Substantia nigra (tissue), 51 donors: ENCODE measurements at places on chromosomes 2 and 18.

DNA sequence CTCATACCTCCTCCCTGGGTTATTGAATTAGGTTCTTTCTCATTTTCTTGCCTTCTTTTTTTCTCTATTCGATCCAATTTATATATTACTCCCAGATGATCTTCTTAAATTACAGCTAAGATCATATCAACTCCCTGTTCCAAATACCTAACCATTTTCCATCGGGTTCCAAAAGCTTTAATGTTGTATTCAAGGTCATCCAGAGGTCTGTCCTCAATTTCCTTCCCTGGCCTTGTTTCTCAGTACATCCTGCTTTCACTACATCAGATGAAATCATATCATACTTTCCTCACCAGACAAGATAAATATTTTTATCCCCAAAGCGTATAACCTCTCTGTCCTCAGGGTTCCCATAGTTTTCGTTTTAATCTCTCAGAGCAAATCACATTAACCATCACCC, 36.3 kb upstream of the GREB1L start:
- no peak for DNase-seq

DNA sequence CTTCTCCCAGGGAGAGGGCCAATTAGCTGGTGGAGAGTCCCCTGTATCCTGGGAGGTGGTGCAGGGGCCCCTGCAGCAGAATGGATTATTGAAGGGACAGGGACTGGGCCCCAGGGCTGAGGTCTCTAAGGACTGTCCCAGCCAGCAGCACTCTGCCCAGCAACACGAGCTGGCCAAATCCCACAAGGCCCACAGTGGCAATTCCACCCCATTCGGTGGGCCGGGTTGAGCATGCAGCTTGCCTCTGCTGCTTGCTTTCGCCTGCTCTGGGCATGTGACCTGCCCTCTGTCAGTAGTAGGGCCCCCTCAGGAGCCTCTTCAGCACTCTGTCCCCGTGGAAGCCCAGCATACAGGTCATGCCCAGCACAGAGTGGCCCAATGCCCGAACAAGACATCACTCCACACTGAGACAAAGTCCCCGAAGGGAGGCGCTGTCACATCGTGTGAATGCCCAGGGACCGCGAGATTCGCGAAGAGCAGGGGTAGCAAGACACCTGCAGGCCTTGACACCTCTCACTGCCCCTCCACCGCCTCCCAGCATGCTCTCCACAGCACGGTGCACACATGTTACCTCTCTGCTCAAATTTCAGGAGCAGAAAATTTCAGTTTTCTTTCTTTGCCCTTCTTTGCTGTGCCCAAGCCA, 65.4 kb downstream of the CRACDL start:
- no peak for DNase-seq

DNA sequence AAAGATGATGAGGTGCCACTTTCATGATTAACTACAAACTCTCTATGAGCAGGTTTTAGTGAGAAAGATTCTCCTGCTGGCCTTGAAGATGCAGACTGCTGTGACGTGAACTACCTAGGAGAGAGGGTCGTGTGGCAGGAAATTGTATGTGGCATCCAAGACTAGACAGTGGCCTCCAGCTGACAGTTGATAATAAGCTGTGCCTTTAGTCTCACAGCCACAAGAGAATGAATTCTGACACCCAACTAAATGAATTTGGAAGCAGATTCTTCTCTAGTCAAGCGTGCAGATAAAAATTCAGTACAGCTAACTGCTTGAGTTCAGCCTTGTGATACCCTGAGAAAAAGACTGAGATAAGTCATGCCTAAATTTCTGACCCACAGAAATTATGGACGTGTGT, 169.0 kb upstream of the COL3A1 start:
- DNase-seq, result no peak

DNA sequence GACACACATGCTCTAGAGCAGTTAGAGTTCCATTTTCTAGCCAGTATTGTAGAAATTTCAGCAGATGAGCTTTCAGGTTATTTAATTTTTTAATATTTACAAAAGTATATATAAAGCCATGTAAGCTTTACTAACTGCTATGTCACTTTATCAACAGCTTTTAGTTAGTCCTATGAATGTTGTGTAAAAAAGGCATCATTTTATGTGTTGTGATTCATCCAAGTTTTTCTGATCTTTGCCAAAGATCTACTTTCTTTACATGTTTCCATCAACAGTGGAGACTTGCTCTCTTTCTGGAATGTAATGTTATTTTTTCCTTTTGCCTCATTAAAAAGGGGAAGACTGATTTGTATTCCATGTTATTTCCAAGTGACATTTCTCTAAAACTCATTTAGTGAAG, 125.2 kb upstream of the TFPI start:
- DNase-seq, result no peak

DNA sequence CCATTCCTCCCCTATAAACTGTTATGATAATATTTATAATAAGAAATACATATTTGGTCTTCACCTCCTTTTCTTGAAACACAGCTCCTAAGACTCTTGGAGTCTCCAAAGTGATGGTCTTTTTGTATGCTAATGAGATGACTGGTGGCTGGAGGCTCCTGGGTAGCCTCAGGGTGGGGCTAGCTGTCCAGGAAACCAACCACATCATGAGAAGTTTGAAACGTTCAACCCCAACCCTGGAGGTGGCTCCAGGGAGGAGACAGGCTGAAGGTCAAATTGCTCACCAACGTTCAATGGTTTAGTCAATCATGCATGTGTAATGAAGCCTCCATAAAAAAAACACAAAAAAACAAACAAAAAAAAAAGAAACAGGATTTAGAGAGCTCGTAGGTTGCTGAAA, 298.7 kb upstream of the MGAT5 start:
- no peak for DNase-seq

DNA sequence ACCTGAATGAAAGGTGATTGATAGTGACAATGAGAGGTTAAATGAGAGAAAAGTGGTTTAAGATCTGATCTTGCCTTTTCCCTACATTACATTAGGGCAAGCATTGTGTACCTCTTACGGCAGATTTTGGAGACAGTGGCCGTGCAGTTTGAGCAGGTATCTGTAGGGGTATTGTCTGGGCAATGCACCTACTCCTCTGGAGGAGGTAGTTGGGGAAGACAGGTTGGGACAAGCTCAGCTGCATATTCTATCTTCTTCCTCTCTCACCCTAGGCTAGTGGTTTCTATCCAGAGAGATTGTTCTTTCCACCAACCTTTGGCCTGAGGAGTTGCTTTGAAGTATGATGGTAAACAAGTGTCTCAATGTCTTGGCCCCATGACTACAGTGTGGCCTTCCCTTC, 323.2 kb downstream of the CYP26B1 start:
- DNase-seq, result no peak

GRCh38 chr18:58344080-58344670, 284.7 kb downstream of the ALPK2 start:
- no peak for DNase-seq

- DNase-seq, result peak; percentile 73
Observed at GRCh38 chr2:194301946-194302345, 1355.1 kb upstream of the SLC39A10 start.

DNA sequence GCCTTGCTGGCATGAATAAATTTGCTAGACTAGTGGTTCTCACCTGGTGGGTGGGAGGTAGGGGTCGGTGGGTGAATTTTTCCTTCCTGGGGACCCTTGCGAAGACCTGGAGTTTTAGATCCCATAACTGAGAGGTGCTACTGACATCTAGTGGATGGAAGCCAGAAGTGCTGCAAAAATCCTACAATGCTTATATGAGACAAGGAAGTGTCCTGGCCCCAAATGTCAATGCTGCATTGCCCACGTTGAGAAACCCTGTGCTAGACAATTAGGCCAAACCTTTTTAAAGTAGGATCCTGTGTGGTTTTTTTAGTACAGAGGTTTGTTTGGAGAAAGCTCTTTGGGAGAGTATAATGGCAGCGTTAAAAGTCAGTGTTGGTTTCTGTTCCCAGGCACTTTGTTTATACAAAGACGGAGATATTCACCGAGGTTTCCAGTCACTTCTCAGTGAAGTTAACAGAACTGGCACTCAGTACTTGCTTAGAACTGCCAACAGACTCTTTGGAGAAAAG, 9.6 kb downstream of the SERPINB8 start:
- DNase-seq, result peak; percentile 8

GRCh38 chr2:55839182-55839819, 84.3 kb downstream of the EFEMP1 start:
- no peak for DNase-seq

- no peak for DNase-seq
Observed at GRCh38 chr2:12675352-12675795, 41.4 kb upstream of the TRIB2 start.

- DNase-seq, result no peak
Observed at GRCh38 chr2:228224410-228224809, 42.9 kb upstream of the SPHKAP start.

DNA sequence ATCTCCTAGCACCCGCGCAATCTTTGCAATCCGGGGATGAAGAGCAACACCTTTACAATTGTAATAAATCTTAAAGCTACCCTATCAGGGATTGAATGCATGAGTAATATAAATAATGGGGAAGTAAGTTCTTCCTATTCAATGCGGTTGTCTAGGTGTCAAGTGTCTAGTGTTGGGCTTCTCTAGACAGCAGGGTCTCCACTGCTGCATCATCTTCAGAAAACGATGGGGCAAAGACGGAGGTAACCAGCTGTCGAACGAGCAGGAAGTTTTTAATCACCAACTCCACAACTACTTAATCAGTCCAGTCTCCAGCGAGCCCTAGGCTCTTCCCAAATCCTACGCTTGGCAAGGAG, 573 bp downstream of the STAM2 start:
- no peak for DNase-seq

DNA sequence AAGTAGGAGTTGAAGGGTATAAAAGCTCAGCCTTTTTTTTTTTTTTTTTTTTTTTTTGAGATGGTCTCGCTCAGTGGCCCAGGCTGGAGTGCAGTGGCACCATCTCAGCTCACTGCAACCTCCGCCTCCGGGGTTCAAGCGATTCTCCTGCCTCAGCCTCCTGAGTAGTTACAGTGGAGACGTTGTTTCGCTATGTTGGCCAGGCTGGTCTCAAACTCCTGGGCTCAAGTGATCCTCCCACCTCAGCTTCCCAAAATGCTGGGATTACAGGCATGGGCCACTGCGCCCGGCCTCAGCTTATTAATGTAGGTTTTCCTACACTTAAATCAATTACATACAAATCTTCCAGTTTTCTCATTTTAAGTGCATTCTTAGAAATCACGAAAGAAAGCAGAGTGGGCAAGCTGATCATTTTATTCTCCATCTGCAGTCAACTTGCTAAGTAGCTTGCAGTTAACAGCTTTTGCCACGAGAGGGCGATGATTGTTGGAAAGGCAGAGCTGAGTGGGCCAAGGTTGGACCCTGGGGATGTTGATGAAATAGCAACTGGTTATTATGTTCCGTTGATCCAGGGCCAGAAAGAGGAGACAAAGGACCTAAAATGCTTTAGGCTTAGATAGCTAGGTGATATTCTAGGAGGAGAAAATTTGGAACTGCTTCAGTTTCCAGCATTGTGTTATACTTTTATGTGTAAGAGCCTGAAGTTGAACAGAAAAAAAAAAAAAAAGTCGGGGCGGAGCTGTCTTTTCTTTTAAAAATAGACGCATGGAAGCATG, 234.4 kb upstream of the EPAS1 start:
- peak; percentile 0 for DNase-seq

GRCh38 chr18:59357928-59358327, 1.1 kb downstream of the LMAN1 start:
- no peak for DNase-seq

GRCh38 chr18:9854801-9855676, 30.7 kb upstream of the TXNDC2 start:
- DNase-seq, result no peak

GRCh38 chr18:56575819-56576663, 62.4 kb downstream of the TXNL1 start:
- no peak for DNase-seq

DNA sequence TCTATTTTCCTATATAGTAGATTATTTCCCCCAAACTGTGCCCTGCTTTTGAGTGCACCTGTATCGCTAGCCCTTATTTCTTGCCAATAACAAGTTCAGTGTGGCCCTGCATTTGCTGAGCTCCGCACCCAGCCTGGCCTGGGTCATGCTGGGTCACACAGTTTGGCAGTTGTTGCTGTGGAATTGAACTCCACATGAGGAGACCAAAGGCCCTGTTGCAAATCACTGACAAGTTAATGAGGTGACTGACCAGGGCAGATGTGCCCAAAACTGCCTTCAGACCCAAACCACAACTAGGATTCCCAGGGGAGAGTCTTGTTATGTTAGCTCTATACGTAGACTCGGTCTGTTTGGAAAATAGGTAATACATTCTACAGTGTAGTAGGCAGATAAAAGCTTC, 31.0 kb downstream of the COL4A4 start:
- no peak for DNase-seq

DNA sequence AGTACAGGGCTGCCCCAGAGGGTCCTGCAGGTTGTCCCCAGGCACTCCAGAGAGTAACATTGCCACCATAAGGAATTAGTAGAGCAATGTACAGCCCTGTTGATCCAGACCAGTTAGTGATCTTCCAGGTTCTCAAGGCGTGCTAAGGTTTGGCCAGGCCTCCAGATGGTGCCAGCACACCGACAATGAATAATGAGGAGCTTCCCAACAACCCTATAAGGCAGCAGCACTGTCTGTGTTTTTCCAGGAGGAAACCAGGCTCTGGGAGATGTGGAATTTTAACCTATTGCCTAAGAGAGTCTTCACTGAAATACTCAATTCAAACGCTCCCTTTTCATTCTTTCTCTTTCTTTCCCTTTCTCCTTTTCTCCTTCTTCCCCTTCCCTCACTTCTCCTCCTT, 122.1 kb downstream of the MGAT5 start:
- DNase-seq, result peak; percentile 35

DNA sequence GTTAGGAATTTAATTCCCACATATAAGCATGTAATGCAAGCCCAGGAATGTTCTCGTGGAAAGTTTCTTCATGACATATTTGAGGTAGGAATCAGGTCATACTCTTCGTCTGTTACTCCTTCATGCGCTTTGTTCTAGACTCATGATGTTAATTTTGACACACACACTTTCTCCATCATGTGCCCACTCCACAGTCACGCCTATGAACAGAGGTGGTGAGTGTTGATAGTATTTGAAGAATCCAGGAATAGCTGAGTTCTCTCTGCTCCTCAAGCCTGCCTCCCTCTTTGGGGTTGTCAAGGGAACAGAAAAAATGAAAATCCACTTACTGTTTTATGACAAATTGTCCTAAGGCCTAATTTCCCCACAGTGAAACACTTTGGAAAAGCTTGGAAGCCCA, 117.3 kb upstream of the SERPINE2 start:
- no peak for DNase-seq

DNA sequence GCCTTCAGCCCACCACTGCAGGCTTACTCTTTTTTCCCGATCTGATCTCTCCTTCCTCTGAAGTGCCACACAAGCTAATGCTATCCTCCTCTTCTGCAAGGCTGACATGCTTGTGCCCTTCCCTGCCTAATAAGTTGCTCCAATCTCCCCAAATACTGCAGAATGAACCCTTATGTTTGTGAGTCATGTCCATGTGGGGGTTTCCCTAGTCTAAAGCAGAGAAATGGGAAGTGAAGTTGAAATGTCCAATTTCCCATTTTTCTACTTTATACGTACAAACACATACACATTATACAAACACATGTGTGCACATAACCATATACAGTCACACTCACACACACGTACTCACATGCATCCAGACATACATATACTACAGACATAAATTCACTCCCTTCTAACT, 288.1 kb upstream of the CELF4 start:
- no peak for DNase-seq

GRCh38 chr2:133433455-133434451, 134.5 kb downstream of the NCKAP5 start:
- DNase-seq, result no peak

GRCh38 chr2:205699515-205700289, 17.4 kb downstream of the NRP2 start:
- no peak for DNase-seq

- DNase-seq, result no peak
Observed at GRCh38 chr2:193810533-193810932, 1615.8 kb upstream of the TMEFF2 start.

GRCh38 chr2:11738589-11739436, 7.6 kb upstream of the LPIN1 start:
- DNase-seq, result no peak
